Kidney (tissue), 22 donors: ENCODE measurements at places on chromosomes 1 and 21. TPM values are rescaled to one million over a fixed set of nuclear protein-coding genes. Genes with fewer than 3 reads are reported as not detected.

DNA sequence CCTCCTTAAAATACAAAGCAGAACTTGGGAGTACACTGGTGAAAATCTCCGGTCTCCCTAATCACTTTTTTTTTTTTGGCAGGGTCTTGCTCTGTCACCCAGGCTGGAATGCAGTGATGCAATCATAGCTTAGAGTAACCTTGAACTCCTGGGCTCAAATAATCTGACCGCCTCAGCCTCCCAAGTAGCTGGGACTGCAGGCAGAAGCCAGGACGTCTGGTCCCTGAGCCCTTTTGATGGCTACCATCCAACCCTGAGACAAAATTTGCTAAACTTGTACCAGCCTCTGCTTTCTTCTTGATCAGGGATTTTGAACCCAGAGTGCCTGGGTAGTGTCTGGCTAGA is 4.1 kb downstream of the L1TD1 start:
- peak; percentile 31 for DNase-seq

DNA sequence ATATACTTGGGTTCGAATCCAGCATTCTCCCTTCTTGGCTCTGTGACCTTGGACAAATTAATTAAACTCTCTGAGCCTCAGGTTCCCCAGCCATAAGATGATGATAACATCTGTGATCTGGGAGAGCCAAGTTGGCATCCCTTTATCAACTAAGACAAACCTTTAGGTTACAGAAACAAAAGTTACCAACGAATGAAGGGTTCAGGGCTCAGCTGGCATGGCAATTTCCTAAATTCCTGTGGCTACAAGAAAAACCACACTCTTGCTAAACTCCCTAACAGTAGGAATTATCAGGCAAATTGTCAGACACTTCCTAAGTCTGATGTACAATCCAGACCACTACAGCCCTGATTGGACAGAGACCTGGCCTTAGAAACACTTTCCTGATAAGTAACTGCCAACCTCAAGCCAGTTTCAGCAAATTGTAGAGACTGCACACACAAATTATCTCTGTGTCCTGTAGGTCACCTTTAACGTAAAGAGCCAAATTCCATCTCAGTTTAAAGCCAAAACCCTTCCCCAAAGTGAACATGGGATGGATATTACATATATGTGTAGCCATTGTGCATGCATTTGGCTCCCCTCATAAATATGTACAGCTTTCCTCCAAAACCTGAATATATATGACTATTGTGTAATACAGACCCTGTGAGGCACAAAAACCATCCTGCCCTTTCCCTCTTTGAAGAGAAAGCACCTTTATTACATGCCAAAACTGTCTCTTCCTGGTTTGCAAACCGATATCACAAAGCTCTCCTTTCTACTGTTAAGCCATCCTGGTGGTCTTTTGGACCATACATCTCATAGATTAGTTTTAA is 39.5 kb upstream of the EDARADD start:
- no peak for DNase-seq

PLCH2 gene
- 8.7 TPM for total RNA-seq

S1PR1 gene
- 51.6 TPM for total RNA-seq
